NCI-H510A treated with DMSO at 0.1 percent for 48 hours (cell line): ENCODE measurements at places on chromosomes 16 and 17.

- DNase-seq: peak; percentile 19
These were observed 4.6 kb downstream of the ZSCAN10 start for GRCh38 chr16:3094289-3095027.

- no peak for DNase-seq
These were observed 3.8 kb downstream of the PRR29 start for GRCh38 chr17:64001763-64002529.

GRCh38 chr17:46836500-46836899 is 14.9 kb upstream of the WNT9B start:
- no peak for DNase-seq

- DNase-seq: no peak
These were observed 9.6 kb downstream of the VPS4A start for GRCh38 chr16:69320740-69321073.

DNA sequence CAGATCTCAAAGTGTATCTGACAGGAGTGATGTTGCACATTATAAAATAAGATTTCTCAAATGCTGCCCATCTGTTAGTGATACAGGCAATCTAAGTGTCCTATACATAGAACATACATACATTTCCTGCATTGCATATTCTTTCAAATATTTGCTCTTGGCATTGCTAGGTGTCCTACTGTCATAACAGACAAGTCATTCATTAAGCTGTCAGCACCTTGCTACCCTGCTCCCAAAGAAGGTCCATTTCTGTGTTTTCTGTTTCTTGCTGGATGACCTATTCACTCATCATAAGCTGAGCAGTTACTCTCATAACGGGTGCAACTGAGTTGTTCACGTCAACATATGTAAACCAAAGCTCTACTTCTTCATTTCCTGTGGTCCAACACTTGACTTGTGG is 719.0 kb downstream of the KCNJ2 start:
- no peak for DNase-seq

GRCh38 chr16:56371660-56371937 is 53.7 kb downstream of the AMFR start:
- DNase-seq: no peak

- peak; percentile 61 for DNase-seq
These were observed 3.5 kb downstream of the C17orf100 start for GRCh38 chr17:6654841-6655731.

DNA sequence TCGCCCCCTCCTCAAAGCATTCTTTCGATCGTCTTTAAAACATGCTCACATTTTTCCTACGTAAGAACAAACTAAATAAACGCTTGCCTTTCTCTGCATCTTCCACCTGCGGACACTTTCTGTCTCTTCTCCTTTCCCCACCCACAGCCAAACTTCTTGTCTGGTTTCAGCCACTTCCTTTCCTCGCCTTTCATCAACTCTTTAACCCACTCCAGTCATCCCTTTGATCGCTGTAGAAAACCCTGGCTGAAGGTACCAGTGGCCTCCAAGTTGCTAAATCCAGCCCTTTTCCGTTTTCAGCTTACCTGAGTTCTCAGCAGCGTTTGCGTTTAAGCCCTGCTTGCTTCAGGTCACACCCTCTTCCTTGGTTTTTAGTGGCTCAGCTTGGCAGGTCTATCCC is 483 bp downstream of the RPA1 start:
- DNase-seq: peak; percentile 9

GRCh38 chr16:6406028-6406427 is 926.6 kb upstream of the RBFOX1 start:
- no peak for DNase-seq

- no peak for DNase-seq
These were observed 6.4 kb downstream of the GPATCH8 start for GRCh38 chr17:44496815-44497214.

DNA sequence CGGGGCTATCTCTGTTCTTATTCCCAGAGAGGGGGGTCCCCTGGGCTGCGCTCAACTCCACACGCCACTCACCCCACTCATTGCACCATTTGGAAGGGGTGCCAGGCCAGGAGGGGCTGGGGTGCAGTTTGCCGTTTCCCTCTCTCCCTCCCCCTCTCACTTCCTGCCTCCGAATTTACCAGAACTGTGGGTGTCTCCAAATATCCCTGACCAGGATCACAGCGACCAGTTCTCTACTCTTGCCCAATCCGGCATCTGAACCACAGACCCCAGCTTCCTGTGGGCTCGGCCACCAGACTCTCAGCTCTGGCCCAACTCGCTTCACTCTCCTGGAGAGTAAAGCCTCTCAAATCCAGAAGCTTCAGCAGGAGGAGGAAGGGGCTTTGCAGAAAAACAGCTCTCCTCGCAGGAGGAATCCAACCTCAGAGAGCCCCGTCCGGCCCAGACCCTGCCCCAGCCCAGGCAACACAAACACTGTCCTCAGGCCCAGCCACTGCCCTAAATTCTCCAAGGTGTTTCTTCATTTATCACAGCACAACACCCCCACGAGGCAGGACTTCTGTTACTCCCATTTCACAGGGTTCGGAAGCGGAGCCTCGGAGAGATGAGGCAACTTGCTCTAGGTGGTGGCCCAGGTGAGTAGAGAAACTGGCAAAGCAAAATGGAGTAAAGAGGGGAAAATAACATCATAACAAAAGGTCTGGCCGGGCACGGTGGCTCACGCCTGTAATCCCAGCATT is 423 bp upstream of the ASGR2 start:
- no peak for DNase-seq

DNA sequence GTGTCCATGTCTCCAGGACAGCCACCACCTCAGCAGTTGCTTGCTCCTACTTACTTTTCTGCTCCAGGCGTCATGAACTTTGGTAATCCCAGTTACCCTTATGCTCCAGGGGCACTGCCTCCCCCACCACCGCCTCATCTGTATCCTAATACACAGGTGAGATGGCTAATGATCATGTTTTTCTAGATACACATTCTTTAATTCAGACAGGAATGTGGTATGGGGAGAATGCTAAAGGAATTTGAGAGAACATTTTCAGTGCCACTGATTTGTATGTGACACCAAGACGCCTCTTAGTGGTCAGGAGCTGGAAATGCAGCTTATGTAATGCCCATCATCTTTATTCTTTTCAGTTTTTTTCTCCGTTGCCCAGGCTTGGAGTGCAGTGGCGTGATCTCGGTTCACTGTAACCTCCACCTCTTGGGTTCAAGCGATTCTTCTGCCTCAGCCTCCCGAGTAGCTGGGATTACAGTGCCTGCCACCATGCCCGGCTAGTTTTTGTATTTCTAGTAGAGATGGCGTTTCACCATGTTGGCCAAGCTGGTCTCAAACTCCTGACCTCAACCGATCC is 8.9 kb upstream of the RAPGEFL1 start:
- peak; percentile 62 for DNase-seq

- no peak for DNase-seq
These were observed 737 bp downstream of the NUDT16L1 start for GRCh38 chr16:4693956-4694641.

GRCh38 chr16:66551348-66551759 is 1.0 kb upstream of the CKLF start:
- DNase-seq: peak; percentile 30

DNA sequence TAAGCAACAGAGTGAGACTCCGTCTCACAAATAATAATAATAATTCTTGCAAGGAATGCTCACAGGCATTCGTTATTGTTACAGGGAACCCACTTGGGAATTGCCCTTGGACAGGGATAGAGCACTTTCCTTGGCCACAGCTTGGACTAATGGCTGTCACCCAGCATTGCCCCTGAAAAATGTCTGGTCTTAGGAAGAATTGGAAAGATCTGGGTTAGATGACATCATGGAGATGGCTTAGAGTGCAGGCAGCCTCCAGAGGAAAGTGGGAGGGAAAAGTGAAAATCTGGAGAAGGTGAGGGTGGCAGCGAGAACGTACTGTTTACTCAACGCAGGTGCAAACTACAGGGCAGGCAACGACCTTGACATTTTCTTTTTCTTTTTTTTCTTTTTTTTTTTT is 59.3 kb upstream of the MRTFB start:
- peak; percentile 29 for DNase-seq

DNA sequence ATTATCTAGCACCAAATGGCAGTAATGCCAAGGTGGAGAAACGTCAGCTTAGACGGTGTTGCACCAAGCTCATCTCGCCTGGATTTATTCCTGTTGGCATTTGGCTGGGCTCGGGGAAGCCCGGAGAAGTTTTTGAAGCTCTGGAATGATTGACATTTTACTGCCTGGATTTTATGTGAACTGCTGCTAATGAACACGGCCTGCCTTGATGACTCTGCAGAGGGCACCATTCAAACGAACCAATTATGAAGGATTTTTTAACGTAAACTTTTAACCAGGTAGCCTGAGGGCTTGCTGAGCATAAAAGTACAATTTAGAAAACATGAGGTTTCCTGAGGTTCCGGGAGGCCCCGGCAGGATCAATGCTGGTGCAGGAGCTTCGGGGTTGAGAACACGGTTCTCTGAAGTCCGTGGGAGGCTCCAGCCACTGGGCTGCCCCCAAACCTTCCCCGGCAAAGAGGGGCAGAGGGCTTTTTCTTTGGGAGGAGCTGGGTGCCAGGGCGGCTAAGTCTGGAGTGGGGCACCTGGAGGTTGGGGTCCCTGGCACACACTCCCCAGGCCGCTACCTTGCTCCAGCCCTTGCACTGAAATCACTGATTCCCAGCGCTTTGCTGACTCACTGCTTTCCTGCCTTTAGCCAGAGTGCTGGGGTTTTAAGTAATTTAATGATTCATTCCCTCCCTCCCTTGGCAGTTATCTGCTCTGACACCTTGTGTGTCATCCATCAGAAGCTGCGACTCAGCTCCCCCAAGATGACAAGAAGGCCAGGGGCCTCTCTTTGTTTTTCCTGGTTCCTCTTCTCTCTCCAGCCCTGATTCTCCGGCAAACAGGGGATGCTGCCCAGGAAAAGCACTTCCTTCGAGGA is 161.2 kb upstream of the IRX3 start:
- no peak for DNase-seq

- DNase-seq: no peak
These were observed 28.3 kb upstream of the GPRC5C start for GRCh38 chr17:74403512-74404137.

DNA sequence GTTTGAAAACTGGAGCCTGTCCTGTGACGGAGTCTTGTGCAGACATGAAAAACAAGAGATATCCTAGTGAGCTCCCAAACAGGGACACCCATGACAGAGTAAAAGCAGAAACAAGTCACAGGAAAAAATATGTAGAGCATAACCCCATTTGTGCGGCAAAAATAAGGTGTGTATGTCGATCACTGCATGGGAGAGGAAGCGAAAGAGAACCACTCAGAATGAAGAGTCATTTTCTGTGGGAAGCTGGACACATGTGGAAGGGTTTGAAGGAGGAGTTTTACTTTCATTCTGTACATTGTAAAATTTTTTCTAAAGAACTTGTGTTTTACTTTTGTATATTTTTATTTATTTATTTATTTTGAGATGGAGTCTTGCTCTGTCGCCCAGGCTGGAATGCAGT is 72.1 kb downstream of the JPH3 start:
- no peak for DNase-seq

- no peak for DNase-seq
These were observed 111.9 kb downstream of the SOCS1 start for GRCh38 chr16:11144122-11144521.

- DNase-seq: no peak
These were observed 154.6 kb downstream of the SEC14L1 start for GRCh38 chr17:77295241-77295853.

DNA sequence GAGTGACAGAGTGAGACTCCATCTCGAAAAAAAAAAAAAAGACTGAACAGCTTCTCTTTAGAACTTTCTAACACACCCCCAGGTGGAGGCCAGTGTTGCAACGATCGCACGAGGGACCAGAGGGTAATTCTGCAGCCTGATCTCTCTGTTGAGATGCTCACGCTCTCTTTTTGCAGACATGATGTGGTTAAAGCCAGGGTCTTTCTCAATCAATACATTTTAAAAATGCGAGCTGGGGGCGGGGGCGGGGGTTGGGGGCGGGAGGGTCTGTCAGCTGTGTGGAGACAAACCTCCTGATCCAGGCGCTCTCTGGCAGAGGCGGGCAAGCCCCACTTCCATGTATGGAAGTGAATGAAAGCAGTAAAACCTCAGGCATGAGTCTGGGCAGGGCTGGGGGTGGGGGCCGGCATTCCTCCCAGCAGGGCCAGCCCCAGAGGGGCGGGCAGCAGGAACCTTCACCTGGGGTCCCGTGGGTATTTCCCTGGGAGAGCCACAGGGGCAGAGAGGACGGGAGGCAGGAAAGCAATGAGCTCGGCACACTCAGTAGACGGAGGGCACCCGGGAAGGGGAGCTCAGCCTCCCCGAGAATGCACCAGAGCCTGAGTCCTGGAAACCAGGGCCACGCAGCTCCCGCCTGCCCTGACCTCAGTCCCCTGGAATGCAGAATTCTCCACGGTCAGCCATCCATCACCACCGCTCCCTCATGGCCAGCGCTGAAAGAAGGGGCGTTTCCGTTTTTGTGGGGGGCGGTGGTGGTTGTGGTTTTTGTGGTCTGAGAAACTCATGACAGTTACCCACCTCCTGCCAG is 28.0 kb downstream of the NXN start:
- no peak for DNase-seq

GRCh38 chr17:58741121-58741625 is 14.5 kb upstream of the PPM1E start:
- no peak for DNase-seq

DNA sequence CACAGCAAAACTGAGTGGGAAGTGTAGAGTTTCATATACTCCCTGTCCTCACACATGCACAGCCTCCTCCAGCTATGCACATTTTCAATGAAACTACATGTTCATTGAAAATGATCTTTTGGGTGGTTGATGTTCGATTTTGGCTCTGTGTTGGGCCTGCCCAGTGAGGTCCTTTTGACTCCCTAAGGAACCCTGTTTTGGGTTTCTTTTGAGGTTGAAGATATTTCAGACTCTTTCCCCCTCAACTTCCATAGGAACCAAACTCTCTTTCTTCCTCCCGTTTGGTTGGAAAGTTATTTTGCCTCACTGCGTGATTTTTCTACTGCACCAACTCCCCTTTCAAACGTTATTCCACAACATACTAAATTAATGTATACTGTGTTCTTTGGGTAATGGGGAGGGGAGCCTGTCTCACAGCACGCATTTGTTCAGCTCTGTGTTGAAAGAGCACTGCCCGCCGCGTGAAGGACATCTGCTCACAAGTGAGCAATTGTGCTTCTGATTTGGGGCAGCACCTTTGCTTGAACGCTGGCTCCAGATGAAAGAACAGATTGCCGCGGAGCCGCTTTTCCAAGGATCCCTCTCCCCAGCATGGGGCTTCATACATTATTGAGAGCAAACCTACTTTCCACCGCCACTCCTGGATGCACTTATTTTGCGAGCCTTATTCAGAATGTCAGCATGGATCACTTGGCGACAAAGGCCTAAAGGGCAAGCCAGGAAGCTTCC is 385.9 kb downstream of the WWOX start:
- DNase-seq: peak; percentile 35

DNA sequence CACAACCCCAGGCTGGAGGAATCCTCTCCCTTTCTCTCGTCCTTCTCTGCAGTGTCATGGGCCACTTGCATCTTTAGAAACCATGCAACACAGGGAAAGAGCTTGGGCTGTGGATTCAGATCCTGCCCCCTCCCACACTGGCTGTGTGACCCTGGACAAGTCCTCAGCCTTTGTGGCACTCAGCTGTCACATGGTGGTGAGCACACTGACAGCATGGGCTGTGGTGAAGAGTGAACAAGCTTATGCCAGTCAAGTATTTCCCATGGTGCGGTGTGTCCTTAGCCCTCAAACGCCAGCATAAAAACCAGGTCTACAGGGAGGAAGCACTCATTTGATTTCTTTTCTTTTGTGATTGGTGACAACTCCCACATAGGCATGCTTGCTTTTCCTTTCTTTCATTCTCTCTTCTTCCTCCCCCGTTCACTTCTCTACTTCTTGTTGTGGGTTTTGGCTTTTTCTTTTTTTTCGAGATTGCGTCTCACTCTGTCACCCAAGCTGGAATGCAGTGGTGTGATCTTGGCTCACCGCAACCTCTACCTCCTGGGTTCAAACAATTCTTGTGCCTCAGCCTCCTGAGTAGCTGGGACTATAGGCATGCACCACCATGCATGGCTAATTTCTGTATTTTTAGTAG is 314.2 kb downstream of the CPPED1 start:
- no peak for DNase-seq
